ENCODE measurements at places on chromosomes 1 and 21.

- peak; percentile 77 for DNase-seq
Measured at GRCh38 chr1:35708441-35708921, 10.2 kb downstream of the C1orf216 start.

DNA sequence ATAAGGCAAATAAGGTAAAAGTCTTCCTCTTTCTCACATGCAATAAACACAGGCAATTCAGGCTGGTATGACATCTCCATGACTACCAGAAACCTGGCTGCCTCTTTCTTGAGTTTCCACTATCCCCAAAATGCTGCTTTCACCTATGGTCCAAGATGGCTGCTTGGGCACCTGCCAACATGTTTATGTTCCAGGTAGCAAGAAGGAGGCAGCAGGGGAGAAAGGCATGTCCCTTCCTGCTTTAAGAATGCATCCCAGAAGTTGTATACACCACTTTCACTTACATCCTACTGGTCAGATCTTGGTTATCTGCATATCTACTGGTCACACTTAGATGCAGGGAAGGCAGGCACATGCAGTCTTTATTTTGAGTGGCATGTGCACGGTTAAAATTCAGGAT, 19.4 kb upstream of the ACOT11 start:
- DNase-seq: no peak

GRCh38 chr1:100578201-100578600, 40.3 kb downstream of the GPR88 start:
- DNase-seq: no peak

DNA sequence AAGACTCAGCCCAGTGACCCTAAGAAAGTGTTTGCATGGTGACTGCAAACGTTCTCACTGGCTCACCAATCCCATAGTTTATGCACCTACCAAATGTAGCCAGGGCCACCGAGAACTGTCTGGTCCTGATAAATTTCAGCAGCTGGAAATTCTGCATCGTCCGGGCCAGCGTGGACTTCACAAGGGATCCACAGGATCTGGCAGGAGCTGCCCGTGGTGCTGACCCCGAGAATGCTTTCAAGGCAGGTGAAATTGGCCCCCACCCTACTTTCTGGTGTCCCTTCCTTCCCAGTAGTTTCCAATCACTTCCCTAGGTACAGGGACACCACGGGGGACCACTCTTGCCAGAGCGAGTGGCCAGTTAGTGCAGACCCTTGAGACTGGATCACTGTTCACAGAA, 26.2 kb downstream of the UBASH3A start:
- DNase-seq: no peak

- DNase-seq: no peak
Measured at GRCh38 chr1:21704145-21704544, 35.0 kb upstream of the RAP1GAP start.

- no peak for DNase-seq
Measured at GRCh38 chr1:161966067-161966466, 57.6 kb downstream of the OLFML2B start.

GRCh38 chr1:31198600-31198999, 41.1 kb downstream of the NKAIN1 start:
- DNase-seq: no peak

DNA sequence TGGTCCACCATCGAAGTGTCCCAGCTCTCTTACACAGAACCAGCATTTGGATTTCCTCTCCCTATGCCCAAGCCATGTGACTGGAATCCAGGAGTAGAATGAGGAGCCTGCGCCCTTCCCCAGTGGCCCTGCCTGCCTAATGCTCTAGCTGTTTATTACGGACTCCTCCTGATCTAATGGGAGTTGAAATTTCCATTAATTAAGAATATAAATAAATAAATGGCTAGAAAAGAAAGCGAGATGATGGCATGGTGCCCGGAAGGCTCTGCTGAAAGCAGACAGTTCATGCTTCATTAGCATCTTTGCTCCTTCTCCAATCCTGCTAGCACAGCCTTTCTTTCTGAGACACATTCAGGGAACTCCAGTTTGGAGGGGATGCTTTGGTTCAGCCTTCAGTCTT, 216.2 kb downstream of the SEC16B start:
- DNase-seq: no peak

- DNase-seq: peak; percentile 2
Measured at GRCh38 chr1:246647113-246647512, 77.1 kb upstream of the SCCPDH start.

DNA sequence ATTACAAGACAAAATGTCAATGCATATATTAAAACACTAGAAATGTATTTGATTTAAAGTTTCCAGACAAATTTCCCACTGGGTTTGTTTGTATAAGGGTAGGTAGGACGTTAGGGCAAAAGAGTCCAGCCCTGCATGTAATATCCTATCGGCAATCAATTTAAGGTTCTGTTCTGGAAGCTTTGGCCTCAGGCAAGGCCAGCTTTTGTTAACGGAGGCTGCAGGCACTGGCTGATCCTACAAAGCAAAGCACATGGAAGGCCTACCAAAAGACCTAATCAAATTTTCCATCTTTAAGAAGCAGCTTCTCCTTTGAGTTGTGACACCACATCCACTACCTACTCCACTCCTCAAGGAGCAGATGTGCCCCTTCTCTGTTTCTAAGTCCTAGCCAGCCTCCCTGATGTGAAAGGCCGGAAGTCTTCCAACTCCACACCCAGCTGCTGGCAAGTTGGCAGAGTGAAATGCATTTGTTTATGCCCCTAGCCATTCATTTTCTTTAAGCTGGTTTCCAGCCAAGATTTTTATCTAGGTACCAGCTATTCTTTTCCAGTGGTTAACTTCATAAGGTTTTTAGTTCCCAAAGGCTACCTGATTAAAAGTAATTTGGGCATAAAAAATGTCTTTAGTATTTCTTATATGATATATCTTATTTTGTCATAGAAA, 452.6 kb downstream of the PTBP2 start:
- DNase-seq: no peak

DNA sequence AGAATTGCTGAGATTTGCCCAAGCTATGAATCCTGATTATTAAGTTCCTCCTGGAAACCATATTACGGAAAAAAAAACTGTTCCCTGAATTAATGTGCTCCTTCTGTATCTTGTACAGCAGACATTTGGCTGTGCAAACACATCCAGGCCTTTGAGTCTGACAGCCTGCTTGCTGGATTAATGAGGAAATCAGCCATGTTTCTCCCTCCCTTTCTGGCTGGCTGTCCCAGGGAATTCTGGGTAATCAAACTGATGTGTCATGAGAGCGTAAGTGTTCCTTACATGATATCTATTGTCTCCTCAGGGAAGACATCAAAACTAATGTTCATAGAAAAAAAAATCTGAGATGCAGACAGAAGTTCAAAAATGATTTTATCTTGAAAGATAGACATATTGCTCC, 18.8 kb downstream of the PGBD5 start:
- peak; percentile 61 for DNase-seq

Measured in NCI-H526 (cell line).